ENCODE measurements at places on chromosomes 13 and 19. TPM values are rescaled to one million over a fixed set of nuclear protein-coding genes. Genes with fewer than 3 reads are reported as not detected.

DNA sequence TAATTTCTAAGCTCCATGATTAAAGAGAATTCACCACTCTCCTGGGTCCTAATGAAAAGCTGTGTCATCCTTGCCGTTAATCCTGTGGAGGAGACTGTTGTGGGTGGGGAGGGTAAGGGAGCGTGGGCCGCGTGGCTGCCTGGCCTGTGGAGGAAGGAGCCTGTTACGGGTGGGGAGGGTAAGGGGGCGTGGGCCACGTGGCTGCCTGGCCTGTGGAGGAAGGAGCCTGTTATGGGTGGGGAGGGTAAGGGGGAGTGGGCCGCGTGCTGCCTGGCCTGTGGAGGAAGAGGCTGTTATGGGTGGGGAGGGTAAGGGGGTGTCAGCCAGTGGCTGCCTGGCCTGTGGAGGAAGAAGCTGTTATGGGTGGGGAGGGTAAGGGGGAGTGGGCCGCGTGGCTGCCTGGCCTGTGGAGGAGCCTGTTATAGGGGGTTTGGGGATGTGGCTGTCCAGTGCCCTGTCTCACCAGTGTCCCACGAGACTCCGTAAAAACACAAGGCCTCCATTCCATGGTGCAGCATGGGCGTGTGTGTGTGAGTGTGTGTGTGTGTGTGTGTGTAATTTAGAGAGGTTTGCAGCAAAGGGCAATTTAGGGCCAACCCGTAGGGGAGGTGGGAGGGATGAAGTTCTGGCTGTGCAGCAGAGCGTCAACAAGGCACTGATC is 15.6 kb upstream of the DCUN1D2 start:
- H3K4me3 ChIP-seq: no peak overlapping the region
- H3K27ac ChIP-seq: no peak overlapping the region
- no peak for DNase-seq
- H3K36me3 ChIP-seq: peaks cover 9% of the 10 kb centered on the region
- H3K4me1 ChIP-seq: no peaks in the 10 kb centered on the region

DNA sequence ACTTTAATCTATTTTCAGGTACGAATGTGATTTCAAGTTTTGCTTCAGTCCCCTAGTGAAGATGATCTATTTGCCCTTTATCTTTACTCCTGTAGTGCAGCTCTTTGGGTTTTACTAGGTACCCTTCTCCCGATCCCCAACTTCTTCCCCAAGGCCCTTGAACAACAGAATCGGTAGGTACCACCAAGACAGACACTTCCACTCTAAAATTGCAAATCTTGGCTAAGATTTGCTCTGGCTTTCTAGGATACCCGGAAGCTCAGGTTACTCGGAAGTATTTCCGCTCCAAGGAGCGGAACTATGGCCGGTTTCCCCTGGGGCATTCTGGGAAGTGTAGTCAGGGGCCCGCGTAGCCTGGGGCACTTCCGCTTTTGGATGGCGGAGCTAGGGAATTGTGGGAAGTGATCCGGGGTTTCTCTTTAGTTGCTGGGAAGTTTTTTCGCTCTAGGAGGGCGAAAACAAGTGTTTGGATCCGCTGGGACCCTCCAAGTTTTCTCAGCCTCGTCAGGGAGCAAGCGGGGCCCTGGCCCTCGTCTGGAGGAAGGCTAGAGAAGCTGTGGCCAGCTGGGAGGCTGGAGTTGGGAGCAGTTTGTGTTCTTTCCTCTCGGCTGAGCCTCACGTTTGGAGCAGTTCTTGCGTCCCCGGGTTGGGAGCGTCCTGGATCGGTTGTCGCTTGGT is 5.1 kb upstream of the ZNF227 start:
- no peaks in the 10 kb centered on the region for H3K36me3 ChIP-seq
- no peaks in the 10 kb centered on the region for H3K27me3 ChIP-seq
- H3K27ac ChIP-seq: peak overlapping the region; percentile 69
- H3K4me3 ChIP-seq: peak overlapping the region; percentile 61

MIR17HG gene
- total RNA-seq: 3.0 TPM

GRCh38 chr19:28290963-28291657 is 921.8 kb downstream of the UQCRFS1 start:
- DNase-seq: no peak
- H3K36me3 ChIP-seq: no peaks in the 10 kb centered on the region
- no peak overlapping the region for H3K4me3 ChIP-seq
- H3K4me1 ChIP-seq: peaks cover 7% of the 10 kb centered on the region
- no peaks in the 10 kb centered on the region for H3K27me3 ChIP-seq

DNA sequence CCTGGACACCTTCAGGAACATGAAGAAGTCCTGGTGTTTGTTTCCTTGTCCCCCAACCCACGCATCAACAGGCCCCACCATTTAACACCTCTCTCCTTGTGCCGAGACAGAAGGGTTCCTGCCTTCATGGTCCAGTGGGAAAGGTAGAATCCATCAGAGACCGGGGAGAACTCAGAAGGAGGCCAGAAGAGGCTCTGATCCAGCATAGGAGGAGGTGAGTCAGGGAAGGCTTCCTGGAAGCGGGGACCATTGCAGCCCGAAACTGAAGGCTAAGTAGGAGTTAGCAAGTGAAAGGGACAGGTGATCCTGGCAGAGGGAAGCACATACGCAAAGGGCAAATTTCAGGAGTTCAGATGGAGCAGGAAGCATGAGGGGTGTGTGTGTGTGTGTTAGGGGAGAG is 484 bp downstream of the ICAM3 start:
- no peak for DNase-seq
- H3K4me1 ChIP-seq: no peaks in the 10 kb centered on the region
- H3K27me3 ChIP-seq: no peaks in the 10 kb centered on the region
- no peaks in the 10 kb centered on the region for H3K36me3 ChIP-seq

GJA3 gene
- 0.05 TPM for total RNA-seq

Measured in colonic mucosa (tissue), 4 donors.